NCI-H1694 treated with DMSO at 0.1 percent for 48 hours (cell line): ENCODE measurements at places on chromosomes 4 and X.

DNA sequence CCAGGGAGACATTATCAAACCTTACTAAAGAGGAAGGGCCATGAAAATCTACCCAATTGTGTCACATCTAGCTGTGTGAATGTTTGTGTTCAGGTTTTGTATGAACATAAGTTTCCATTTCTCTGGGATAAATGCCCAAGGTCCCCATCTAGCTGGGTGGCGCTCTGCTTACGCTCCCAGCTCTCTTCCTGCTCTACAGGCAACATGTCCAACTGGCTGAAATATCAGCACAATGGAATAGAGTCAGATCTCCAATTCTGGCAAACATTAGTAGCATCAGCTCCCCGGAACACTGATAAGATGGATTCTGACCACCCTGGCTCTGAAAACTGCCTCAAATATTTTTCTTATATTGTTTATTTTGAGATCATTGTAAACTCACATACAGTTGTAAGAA is 74.8 kb downstream of the IRF2 start:
- no peak for DNase-seq

DNA sequence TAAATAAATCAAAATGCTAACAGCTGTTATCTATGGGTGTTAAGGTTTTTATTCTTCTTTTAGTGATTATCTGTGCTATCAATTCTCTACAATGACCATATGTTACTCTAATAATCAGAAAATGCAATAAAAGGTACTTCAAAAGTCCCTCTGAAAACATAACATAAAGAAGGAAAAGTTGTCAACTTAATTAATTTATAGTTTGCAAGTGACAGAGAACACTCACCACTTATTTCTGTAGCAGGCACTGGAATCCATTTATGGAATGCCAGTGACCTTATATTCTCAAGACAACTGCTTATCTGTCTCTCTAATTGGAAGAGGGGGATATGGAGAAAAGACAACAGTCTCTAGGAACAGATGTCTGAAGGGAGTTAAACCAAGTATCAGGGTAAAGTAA is 25.6 kb upstream of the PLS3 start:
- no peak for DNase-seq

DNA sequence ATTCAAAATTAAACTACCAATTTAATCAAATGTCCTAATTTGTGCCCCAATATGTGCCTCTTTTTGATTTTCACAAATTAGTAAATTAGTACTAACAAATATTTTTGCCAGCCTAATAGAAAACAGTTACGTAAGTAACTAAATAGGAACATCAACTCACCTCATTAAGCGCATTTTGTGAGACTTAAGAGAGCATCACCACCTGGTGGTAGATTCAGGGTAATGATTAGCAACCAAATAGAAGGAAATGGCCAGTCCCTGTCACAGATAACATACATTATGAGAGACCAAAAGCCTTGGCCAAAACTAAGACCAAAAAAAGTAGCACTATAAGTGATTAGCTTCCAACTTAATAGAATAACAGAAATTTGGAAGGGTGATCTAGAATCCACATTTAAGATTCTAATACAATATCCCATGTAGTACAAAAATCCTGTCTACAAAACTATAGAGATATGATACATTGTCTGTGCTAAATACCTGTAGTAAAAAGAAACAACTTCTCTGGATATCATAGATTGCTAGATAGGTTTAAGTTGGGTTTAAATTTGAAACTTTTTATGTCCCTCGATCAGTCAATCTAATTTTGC is 46.7 kb downstream of the C4orf46 start:
- DNase-seq = peak; percentile 61

DNA sequence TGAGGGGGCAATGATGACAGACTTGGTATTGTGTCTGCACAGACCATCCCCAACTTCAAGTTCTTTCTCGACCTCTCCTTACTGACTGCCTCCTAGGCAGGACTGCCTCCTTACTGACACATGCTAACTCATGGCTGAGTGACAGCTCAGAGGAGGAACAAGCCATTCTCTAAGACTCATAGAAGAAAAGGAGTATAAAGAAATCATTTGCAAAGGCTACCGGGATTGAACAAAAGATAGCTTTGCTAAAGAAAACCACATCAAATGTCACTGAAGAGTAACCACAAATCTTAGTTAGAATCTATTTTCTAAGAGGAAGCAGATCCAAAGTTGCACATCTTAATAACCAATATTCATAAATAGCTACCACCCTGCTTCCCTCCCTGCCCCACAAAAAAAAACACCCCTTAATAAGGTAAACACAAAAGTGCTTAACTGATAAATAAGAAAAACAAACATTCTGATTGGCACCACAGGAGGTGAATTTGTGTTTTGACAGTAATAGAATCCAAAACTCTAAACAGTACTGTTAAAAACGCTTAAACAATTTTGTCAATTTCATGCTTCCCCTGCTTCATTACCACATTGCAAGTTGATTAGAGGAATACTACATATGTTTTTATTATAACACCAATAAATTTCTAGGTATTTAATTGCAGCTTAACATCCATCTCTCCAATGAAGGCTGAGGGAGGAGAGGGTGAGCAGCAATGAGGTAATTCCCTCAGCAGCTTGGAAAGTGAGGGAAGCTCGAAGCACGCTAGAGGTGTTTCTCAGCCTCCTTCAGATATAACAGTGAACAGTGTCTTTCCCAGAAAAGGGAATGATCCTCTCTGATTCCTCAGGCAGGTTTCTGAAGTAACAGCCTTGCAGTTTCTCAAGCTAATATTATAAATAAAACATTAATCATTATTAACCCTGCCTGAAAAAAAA is 160.0 kb downstream of the HNRNPD start:
- no peak for DNase-seq

GRCh38 chr4:104416725-104417356 is 77.9 kb downstream of the CXXC4 start:
- no peak for DNase-seq

DNA sequence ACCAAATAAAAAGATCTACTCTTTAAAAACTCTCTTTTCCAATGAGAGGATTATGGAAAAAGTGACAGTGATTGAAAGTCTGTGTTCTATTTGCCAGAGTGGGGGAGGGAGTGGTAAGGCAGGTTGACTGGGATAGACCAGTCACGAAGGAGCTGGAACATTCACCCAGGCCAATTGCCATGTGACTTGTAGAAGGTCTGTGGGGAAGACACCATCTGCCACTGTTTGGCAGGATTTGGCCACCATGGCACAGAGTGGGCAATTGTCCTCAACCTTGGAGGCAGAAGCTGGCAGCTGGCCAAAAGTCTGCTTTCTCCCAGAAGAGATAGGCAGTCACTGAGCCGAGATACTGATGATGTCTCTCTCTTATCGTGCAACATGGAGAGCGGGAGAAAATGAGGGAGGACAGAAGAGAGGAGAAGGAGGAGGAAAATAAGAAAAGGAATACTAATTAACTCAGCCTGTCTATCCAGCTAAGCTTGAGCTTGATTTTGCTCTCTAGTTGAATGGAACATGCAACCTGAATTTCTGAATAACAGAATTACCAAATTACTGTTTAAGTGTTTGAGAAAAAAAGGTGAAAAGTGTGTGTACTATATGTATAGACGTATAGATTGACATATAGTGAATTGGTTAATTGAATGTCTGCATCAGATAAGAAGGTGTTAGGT is 267.1 kb downstream of the ARHGAP24 start:
- DNase-seq = peak; percentile 21

DNA sequence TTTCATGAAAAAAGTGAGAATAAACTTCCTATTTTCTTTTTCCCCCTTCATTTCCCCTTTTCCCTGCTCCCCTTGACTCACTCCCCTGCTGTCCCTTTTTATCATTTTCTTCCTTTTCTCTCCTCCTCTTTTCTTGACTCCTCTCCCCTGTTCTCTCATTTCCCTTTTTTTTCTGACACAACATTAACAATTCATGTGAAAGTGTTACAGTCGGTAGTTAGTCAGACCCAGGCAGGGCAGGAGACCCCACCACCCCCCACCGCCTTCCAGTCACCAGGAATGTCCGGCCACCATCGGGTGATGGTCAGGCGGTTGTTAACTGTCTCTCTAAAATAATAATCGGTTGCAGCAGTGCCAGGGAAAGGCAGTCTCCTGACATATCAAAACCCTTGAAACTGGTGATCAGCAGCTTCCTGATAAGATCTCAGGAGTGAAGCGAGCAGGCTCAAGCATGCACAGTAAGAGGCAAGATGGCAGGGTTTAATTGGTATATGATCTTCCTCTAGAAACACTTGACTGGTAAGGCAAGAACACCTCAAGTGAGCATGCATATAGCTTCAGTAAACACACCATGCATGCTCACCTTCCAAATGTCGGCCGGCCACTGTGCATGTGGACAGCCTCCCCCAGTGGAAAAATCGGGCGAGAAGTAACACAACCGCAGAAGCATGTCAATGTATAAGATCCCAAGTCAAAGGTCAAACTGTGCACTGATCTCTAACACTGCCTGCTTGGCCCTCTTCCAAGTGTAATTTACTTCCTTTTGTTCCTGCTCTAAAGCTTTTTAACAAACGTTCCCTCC is 191.4 kb downstream of the NDST4 start:
- DNase-seq = no peak

- no peak for DNase-seq
These were observed 22.1 kb upstream of the TRIM60 start for GRCh38 chr4:165009493-165010227.
